ENCODE measurements at places on chromosomes 2 and 18. TPM values are rescaled to one million over a fixed set of nuclear protein-coding genes. Genes with fewer than 3 reads are reported as not detected.
A peak's percentile ranks its signal among the peaks of the same experiment; 100 is the strongest.

GRCh38 chr2:222448748-222449181 lies 24.4 kb downstream of the SGPP2 start:
- no peak for DNase-seq
- no peak overlapping the region for H3K4me3 ChIP-seq
- no peak overlapping the region for H3K27ac ChIP-seq
- peaks cover 23% of the 10 kb centered on the region for H3K27me3 ChIP-seq
- no peaks in the 10 kb centered on the region for H3K36me3 ChIP-seq
- H3K4me1 ChIP-seq = no peaks in the 10 kb centered on the region

GRCh38 chr18:53534695-53535094 lies 689.8 kb downstream of the MBD2 start:
- no peaks in the 10 kb centered on the region for H3K27me3 ChIP-seq
- H3K36me3 ChIP-seq = no peaks in the 10 kb centered on the region
- DNase-seq = no peak
- no peaks in the 10 kb centered on the region for H3K4me1 ChIP-seq
- no peak overlapping the region for H3K4me3 ChIP-seq

DNA sequence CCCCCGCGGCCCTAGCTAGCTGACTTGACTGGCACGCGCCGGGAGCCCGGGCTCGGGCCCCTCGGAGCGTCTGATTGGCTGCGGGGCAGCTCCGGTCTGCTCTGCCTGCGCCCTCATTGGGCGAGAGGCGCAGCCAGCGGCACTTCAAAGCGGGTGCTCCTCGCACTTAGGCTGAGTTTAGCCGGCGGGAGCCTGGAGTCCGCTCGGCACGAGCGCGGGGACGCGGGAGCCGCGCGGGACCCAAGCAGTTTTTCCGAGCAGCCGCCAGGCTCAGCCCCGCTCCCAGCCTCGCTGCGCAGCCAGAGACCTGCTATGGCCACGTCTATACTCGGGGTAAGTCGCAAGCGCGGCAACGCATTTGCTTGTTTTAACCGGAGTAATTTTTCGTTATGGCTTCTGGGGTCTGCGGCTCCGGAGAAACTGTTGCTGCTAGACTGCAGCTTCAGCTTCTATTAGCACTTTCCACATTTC lies at the start of gene SP9:
TSS of gene SP9 (plus strand) at position 174 of the 471 bp plus-strand sequence. CDS start at position 313, 139 bp downstream.
- DNase-seq = peak; percentile 56
- H3K4me3 ChIP-seq = peak within 1 kb of the TSS; percentile 59
- H3K36me3 ChIP-seq = no peaks in the 10 kb centered on the region
- H3K27ac ChIP-seq = no peak within 1 kb of the TSS
- peaks cover 87% of the 10 kb centered on the region for H3K27me3 ChIP-seq

- H3K27ac ChIP-seq = no peak overlapping the region
- H3K4me3 ChIP-seq = no peak overlapping the region
- no peaks in the 10 kb centered on the region for H3K4me1 ChIP-seq
These were observed 71.9 kb downstream of the TNP1 start for GRCh38 chr2:216787851-216788540.

IL37 gene
- total RNA-seq = not detected

CD302 gene
- total RNA-seq = 0.37 TPM
